ENCODE measurements at places on chromosomes 6 and 20.

- DNase-seq: no peak
These were observed 225.1 kb downstream of the UBE3D start for GRCh38 chr6:82840571-82840970.

DNA sequence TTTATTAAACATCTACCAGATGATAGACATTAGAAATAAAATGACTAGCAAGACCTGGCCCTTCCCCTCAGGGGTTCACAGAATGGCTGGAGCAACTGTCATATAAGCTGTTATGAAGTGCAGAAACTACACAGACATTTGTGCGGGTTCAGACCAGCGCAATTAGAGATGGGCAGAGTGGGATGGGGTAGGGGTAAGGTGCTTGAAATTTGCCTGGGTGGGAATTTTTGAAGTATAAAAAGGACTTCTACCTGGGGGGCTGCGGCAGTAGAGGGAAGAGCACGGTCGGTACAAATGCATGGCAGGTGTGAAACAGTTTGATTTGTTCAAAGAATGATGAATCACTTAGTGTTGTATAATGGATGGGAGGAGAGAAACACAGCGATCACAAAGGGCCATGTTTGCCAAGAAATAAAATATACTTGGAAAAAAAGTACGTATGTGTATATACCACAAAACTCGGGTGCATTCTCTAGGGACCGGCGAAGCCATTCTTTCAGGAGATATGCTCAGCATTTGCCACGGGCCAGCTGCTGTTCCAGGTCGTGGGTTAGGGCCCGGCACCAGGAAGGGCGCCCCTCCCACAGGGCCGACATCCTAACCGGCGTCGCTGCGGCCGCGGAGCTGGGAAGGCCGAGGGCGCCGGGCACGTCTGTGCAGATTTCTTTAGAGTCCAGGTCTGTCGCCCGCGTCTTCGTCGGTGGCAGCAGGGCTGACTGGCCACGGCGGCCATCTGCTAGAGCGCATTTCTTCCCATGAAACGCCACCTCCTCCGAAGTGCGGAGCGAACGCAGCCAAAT lies 809 bp upstream of the NOL7 start:
- DNase-seq: no peak

DNA sequence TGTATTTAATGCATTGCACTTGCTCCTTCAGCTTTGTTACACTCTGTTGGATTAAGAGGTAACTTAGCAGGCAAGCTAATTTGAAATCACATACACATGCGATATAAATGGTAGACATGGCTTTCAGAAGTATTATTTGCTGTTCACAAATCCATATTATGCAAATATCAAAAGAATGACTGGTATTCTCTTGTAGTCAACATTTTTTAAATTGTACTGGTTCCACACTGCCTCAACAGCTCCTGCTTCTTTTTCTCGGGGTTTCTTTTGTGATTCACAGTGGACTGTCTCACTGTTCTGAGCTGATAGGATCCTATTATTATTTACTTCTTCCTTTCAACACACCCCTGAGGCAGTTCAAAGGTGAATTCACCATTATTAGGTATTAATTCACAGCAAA lies 927.4 kb downstream of the KIF16B start:
- no peak for DNase-seq

DNA sequence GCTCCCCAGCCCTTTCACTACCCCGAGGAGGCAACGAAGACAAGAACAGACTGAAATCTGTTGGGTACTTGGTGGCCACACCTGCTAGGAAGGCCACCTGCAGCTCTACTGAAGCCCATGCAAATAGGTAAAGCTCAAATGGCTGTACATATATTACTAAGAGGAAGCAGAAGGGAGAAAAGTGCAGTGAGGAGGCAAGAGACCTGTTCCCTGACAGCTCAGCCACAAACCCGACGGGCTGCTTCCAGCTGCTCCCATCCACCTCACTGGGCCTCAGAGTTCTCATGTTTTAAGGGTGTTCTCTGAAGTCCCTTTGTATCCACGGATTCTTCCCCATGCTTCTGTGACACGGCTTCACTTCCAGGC lies 24.6 kb downstream of the TRAM2 start:
- DNase-seq: no peak

DNA sequence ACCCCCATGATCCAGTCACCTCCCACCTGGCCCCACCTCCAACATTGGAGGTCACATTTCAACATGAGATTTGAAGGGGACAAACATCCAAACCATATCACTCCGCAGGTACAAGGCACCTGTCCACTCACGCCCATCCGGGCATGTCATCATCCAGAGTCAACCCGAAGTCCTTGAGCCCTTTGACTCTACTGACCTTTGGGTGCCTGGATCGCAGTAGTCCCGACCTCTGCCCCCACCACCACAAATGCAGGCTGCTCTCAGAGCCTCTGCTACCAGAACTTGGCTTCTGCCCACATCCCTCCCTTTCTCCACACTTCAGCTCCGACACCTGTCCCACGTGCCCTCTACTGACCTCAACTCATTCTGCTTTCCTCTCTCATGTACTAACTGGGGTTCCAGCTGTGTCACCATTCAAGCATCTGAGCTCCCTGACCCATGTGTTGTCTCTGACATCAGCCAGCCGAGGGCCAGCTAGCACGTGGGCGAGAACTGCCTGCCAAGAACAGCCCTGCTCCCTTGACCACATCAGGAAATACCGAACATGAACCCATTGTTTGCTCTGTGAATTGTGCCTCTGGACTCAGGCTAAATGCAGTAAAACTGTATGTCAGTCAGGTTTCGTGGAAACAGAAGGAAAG lies 498.3 kb upstream of the SULF2 start:
- no peak for DNase-seq

DNA sequence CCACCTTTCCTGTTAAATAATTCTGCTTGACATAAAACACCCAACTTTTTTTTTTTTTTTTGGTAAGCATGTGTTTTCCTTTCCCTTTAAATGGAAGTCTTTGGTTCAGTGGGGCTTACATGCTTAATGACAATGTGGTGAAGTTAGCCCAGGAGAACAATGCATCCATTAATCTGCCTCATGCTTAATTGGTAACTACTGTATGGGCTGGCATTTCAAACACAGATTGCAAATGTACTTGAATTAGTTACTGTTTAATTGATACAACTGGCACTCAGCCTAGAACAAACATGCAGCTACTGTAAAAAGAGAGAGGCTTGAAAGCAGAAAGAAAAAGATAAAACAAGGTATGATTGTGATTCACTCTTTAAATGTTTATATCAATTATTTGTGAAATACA lies 483.6 kb upstream of the NOX3 start:
- no peak for DNase-seq

GRCh38 chr6:34523441-34524206 lies 32.5 kb downstream of the SPDEF start:
- no peak for DNase-seq

- no peak for DNase-seq
These were observed 97.5 kb downstream of the SOBP start for GRCh38 chr6:107587451-107587850.

DNA sequence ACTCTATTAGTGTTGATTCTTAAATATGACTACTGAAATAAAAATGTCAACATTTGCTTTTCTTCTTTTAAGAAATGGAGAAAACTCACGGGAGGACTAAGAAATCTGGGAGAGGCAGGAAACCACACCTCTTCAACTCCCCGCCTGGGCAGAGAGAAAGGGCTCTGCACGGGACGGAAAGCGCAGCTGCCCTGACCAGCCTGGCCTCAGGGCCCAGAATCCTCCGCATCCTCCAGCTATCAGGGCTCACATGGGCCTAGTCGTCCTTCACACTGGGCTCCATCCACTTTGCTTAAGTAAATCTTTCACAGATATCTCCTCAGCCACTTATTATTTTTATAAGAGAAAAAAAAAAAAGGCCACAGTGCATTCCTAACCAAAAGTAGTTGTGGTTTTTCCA lies 215.1 kb downstream of the TBXT start:
- DNase-seq: no peak

- no peak for DNase-seq
These were observed 75.0 kb upstream of the FUCA2 start for GRCh38 chr6:143586557-143586956.

- DNase-seq: no peak
These were observed 38.8 kb downstream of the PPARD start for GRCh38 chr6:35381132-35381531.

GRCh38 chr20:51447097-51447764 lies 95.3 kb downstream of the NFATC2 start:
- no peak for DNase-seq

- DNase-seq: peak; percentile 79
These were observed at the start of gene DUSP22 for GRCh38 chr6:291697-292505. Gene DUSP22, plus strand, starts transcription at chr6:292487. Its CDS starts 53 bp downstream, at chr6:292540.

GRCh38 chr6:145948328-145948727 lies 15.8 kb downstream of the SHPRH start:
- no peak for DNase-seq

GRCh38 chr6:45614488-45615285 lies 237.0 kb upstream of the SUPT3H start:
- no peak for DNase-seq

- no peak for DNase-seq
These were observed 36.8 kb upstream of the DDR1 start for GRCh38 chr6:30847421-30847970.

GRCh38 chr20:8721098-8721497 lies 347.8 kb upstream of the PLCB4 start:
- no peak for DNase-seq

- no peak for DNase-seq
These were observed 55.4 kb downstream of the GFOD1 start for GRCh38 chr6:13431861-13432465.

DNA sequence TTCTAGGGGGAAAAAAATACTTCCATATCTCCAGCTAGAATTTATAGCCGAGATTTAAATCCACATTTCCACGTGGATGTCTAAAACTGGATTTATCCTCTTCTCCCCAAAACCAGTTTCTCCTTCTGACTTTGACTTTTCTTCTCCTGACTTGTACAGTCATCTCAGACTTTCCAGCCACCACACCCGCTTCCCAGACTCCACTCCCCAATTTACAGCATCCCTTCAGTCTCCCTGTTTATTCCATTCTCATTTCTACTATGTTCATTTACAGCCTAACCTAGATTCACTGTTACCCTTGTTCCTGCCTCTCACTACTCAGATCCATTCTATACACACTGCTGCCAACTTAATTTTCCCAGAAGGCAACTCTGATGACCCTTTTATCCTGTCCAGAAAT lies 224.8 kb downstream of the KHDC1L start:
- DNase-seq: no peak

DNA sequence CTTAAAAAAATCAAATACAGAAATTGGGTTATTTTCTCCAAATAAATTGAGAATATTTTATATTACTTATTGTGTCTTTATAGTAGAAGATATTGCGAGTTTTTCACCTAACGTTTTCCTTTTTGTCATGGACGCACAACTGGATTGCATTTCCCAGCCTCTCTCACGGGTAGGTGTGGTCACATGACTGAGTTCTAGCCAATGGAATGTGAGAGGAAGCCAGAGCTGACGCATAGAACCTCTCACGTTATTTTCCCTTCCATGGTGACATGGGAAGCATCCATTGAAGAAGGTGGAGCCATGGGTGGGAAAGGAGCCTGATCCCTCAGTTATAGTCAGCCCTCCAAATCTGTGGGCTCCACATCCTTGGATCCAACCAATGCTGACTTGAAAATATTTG lies 155.9 kb upstream of the UST start:
- DNase-seq: no peak

DNA sequence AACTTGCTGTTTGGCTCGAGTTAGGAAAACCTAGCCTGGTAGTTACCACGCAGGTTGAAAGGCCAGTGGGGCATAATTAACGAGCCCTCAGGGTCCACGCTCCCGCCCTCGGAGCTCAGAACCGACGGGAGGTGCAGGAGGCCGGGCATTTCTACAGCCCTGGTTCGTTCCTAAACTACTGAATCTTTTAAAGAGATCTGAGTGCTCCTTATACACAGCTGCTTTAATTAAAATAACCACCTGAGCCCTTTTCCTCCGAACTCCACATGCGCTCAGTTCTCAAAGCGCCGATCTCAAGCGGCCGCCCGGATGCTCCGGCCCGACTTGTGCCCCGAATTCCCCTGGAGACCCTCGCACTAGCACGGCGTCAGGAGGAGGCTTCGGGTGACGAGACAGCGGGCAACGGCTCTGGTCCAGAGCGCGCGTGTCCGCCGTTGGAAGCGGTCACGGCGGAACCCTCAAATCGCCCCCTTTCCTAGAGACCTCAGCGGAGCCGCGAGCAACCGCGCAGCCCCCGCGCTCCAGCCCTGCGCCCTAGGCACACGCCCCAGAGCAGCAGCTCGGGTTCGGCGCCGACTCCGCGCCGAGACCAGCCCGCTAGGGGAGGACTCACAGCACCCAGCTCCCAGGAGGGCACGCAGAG lies 397 bp downstream of the WDR27 start:
- no peak for DNase-seq

DNA sequence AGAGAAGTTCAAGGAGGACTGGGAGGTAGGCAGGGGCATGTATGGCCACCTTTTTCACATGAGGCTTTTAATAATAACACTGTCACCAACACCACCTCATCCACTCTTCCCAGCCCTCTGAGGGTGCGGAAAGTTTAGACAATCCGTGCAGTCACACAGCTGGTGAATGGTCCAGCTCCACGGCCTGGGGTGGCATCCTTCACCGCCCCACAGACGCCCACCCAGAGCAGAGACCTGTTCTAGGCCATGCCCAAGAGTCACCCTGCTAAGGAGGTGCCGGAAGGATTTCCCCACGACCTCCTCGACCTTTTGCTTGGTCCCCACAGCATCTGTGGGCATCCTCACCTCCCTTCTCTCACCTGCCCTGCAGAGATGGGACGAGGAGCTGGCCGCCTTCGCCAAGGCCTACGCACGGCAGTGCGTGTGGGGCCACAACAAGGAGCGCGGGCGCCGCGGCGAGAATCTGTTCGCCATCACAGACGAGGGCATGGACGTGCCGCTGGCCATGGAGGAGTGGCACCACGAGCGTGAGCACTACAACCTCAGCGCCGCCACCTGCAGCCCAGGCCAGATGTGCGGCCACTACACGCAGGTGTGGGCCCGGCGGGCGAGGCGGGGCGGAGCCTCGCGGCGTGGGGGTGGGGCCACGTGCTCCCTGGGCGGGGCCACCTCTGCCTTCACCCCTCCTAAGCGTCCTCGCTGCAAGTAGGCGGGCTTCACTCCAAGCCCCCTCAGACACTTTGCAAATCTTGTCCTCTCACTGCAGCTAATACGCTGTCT lies 4.4 kb downstream of the PI16 start:
- DNase-seq: no peak

DNA sequence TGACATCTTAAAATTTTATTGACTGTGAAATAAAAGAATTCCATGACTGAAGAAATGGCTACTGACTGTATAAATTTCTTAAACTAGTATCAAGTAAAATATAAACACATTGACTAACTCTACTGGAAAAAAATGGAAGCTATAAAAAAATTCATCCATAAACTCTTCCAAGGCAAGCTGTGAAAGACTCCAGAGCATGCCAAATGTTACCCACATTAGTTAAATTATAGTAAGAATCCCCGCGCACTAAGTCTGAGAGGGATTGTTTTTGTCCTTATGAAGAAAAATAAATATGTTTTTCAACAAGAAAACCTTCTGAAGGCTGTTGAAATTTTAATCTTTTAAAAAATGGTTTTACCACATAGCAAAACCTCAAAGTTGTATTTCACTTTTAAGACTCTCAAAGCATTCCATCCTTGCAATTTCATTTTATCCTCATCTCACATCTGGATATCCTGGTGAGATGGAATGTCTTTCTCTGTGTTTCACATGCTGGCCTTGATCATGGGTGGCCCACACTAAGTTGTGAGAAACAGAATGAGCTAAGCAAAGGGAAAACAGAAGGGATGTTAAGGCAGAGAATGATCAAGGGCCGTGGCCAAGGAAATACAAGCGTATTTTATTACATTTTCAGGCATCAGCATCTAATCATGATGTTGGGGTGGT lies 732.5 kb downstream of the KIF16B start:
- DNase-seq: no peak

- no peak for DNase-seq
These were observed 31.3 kb downstream of the C20orf203 start for GRCh38 chr20:32642257-32643046.
